Stimulated activated memory B cell treated with anti-CD40 and anti-IgM and Interleukin-4, amounts not matched to agents 10 μg/mL and 1 μg/mL and 100 μg/mL, for 72 hours (primary cell): ENCODE measurements at places on chromosomes 2 and 18.

GRCh38 chr2:45922577-45922988, 271.1 kb downstream of the PRKCE start:
- no peak for ATAC-seq

DNA sequence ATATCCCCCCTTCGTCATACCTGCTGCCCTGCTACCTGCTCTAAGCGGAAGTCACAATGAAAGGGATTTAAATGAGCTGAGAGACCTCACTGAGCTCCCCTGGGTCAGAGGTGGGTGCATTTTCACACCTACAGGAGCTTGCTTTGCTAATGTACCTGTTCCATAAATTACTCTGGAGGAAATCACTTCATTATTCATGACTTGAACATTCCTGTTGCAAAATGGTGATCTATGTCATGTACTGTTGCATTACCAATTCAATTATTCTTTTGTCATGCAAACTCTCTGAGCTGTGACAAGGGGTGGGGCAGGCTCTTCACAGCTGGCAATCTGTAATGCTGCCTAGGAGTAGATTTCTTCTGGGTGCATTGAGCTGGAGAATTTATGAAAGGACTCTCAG, 761.3 kb downstream of the TSN start:
- no peak for ATAC-seq

DNA sequence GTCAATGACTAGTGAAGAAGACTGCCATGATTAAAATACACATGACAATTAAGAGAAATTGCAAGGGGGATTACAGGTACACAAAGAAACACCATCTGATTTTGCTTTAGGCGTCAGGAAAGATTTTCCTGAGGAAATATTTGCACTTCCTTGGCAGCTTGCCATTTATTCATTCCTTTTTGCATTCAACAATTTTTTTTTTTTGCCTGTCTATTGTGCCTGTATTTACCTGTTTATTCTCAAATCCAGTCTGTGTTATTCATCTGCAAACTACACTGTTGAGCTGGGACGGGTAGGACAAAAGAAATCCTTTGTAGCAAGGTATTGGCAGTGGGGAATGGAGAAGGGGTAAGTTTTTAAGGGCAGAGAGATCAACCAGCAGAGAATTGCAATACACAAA, 31.8 kb downstream of the SMAD2 start:
- ATAC-seq: no peak

- ATAC-seq: no peak
Measured at GRCh38 chr2:71888751-71889445, 258.8 kb downstream of the CYP26B1 start.

- no peak for ATAC-seq
Measured at GRCh38 chr2:25176138-25176537, 7.8 kb upstream of the POMC start.

- no peak for ATAC-seq
Measured at GRCh38 chr2:16396986-16397385, 268.6 kb downstream of the CYRIA start.

DNA sequence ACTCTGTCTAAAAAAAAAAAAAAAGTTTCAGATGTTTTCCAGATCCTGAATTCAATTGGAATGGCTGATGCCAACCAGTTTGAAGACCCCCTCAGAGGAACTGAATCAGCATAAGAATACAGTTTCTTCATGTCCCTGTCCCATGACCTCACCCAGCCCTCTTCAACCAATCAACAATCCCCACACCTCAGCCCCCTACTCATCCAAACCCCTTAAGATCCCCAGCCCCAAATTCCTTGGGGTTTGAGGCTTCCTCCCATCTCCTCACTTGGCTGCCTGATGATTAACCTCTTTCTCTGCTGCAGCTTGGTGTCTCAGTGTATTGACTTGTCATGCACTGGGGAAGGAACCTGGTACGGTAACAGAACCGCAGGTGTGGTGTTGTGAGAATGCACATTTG, 97.6 kb upstream of the CABLES1 start:
- no peak for ATAC-seq

DNA sequence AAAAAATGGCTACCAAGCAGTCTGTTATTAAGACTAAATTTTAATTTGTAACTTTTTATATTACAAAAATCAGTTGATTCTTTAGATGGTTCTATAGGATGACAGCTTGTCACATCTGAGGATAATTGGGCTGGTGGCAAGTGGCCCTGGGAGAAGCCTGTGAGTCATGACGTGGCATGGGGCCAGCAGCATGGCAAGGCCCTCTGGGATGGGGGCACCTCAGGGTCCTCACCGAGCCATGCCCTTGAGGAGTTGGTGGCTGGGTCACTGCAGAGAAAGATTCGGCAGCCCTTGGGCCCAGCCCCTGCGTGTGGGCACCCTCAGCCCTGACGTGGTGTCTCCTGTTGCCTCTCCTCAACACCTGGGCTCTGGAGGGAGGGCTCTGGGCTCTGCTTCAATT, 49.7 kb downstream of the STK25 start:
- ATAC-seq: no peak

DNA sequence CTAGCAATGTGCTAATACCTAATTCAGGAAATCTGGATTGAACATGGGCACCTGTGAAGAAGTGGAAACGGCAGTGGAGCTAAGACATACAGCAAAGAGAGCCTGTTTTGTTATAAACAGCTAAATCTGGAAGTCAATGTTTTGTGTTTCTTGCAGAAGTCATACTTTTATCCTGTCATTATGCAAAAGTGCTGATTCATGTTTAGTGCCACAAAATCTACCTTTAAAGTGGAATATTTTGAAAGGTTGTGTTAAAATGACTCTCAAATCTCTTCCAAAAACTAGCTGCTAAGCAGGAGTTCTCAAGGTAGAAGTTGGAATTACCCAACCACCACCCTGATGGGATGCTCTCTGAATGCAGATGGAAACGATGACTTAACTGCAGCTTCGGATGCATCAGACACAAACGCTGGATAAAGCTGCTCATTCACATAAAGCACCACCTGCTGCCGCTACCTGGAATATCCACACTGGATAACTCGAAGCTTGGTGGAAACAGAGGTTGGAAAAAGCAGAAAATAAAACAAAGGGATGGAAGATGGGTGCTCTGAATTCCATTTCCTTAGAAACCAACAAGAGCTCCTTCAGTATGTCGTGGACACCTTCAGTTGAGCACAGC, 132.6 kb upstream of the ZNF236 start:
- no peak for ATAC-seq

GRCh38 chr2:10548626-10549025, 100.5 kb upstream of the ODC1 start:
- ATAC-seq: no peak

- ATAC-seq: no peak
Measured at GRCh38 chr2:231715988-231716616, 7.8 kb downstream of the PTMA start.

DNA sequence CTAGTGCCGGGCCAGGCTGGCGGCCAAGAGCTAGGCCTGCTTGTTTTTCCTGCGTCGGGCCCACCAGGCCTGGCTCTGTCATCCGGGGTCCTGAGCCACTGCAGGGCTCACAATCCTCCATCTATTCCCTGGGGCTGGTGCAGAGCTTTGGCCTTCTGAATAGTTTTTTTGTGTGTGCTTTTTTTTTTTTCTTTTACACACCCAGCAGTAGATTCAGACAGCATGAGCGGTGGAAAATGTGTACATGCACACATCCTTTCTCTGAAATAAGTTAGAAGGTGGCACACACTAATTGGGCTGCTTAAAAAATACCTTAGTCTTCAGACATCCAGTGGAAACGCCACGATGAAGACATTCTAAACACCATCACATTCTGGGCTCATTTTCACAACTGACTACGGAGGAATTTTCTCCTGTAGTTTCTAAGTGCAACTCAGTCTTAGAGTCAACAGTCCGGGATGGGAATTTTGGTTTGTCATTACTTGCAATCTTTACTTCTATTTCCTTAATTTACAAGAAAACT, 6.1 kb downstream of the ZFP36L2 start:
- no peak for ATAC-seq

- peak; percentile 21 for ATAC-seq
Measured at GRCh38 chr18:57523171-57523956, 63.1 kb downstream of the FECH start.

- no peak for ATAC-seq
Measured at GRCh38 chr2:75153221-75153620, 46.1 kb downstream of the TACR1 start.

GRCh38 chr18:58785171-58785805, 79.4 kb upstream of the ZNF532 start:
- peak; percentile 29 for ATAC-seq

GRCh38 chr18:76715012-76715610, 107.2 kb upstream of the ZNF236 start:
- no peak for ATAC-seq

DNA sequence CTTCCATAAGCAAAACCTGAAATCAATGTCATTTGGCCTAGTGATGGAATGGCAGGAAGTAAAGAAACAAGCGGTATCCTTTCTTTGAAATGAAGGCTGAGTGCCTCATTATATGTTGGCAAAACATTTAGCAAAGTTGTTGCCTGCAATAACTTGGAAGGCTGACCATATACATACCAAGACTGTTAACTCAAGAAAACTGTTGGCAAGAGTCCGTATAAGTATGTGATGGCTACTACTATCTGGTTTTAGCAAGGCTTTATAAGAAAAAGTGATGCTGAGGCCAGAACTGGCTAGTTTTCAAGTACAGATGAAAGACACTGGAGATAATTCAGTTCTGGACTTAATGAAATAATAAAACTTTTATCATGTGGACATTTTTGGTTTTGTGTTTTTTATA, 356.2 kb downstream of the ZNF521 start:
- no peak for ATAC-seq

DNA sequence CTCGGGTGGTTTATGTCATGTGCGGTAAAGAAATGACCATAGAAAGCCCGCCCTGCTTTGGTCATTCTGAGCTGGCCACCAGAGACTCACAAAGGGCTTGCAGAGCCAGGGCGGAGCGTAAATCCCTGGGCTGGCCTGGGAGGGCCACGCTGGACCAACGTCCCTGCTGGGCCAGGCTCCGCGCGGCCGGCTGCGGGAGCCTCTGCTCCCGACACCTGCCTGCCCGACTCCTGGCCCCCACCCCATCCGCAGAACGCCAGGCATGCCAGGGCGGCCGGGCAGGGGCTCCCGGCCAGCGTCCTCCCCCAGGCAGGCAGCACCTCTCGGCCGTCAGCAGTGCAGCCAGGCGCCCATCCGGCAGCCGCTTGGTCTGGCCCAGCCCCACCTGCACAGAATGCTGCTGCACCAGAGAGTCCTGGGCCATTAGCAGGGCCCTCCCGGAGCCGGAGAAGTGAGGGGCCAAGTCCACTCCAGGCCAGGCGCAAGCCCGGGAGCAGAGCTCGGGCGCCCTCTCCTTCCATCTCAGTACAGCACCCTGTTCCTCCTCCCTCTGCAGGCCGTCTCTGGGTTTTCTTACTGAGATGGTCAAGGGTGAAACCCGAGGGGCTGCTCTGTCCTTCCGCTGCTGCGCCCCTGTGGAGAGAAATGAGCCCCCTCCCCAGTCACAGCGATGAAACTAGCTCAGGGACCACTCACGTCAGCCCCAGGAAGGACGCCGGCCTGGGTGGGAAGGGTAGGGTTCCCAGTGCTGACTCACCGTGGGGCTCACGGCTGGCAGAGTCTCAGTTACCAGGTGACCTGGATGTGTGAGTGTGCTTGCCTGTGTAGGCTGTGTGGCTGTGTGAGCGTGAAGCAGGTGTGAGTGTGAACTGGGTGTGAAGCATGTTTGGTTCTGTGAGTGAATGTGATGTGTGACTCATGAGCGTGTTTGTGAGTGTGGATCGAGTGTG, 83.3 kb downstream of the PTGR3 start:
- ATAC-seq: peak; percentile 27

DNA sequence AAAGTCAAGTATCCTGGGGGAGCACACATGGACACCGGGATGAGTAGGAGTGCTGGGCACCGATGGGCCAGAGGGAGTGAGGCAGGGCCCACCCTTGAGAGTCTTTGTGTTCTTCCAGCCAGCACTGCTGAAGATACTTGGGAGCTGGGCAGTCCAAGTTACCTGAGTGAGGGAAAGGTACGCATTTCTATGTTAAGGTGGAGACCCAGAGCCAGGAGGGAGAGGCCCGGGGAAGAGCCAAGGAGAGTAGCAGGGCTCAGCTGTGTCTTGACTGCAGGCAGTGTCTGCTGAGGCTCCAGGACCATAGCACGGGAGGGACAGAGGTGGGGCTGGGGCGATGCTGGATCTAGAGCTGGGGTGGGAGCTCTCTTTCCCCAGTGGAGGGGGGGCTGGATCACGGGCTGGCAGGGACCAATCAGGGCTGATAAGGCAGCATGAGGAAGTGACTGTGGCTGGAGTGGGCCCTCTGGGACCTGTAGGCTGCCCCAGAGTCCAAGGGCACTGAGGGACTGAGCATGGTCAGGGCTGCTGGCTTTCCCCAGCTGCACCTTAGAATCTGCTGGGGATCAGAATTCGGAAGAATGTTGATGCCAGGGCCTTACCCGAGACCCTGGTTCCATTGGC, 289.2 kb downstream of the PHLPP1 start:
- ATAC-seq: peak; percentile 28

DNA sequence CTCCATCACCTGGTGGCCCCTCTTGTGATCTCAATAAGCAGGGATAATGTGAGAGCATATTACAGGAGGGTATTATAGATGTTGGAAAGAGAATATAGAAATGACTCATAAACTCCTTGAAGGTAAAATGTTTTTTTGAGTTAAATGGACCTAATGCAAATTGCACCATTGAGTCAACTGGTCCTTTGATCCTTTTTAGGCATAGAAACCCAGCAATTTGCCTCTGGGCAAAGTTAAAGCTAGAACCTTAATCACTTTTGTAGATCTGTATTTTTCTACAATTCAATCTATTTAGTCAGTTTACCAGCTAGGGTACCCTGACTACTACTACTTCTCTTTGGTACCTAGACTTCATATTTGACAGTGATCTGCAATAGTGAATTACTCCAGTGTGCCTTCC, 71.8 kb upstream of the RNF152 start:
- no peak for ATAC-seq

GRCh38 chr2:69055688-69056470, 42.9 kb downstream of the ANTXR1 start:
- ATAC-seq: no peak

DNA sequence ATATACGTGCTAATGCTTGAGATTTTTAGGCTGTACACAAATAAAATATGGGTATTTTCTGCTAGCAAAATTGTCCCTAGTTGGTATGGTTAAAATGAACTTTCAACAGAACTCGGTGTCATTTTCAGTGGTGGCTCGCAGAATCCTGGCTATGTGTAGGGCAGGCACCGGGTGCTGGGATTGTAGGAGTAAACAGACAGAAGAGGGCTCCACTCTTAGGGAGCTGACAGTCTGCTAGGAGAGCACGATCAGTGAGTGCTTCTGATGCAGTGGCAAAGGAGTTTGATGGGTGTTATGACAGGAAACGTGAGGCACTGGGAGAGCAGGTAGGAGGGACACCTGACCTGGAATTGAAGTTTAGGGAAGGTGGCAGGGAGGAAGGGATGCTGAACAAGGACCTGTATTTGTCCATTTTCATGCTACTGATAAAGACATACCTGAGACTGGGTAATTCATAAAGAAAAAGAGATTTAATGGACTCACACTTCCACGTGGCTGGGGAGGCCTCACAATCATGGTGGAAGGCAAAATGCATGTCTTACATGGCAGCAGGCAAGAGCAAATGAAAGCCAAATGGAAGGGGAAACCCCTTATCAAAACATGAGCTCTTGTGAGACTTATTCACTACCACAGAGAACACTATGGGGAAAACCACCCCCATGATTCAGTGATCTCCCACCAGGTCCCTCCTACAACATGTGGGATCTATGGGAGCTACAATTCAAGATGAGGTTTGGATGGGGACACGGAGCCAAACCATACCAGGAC, 105.4 kb upstream of the LCLAT1 start:
- no peak for ATAC-seq
